ENCODE measurements at places on chromosomes 12 and 14.

- DNase-seq = no peak
These were observed 93.8 kb downstream of the MED13L start for GRCh38 chr12:116183741-116184141.

- DNase-seq = no peak
These were observed 83.3 kb downstream of the NCOR2 start for GRCh38 chr12:124484067-124484466.

GRCh38 chr14:36583242-36583892 is 953 bp upstream of the NKX2-8 start:
- no peak for DNase-seq

DNA sequence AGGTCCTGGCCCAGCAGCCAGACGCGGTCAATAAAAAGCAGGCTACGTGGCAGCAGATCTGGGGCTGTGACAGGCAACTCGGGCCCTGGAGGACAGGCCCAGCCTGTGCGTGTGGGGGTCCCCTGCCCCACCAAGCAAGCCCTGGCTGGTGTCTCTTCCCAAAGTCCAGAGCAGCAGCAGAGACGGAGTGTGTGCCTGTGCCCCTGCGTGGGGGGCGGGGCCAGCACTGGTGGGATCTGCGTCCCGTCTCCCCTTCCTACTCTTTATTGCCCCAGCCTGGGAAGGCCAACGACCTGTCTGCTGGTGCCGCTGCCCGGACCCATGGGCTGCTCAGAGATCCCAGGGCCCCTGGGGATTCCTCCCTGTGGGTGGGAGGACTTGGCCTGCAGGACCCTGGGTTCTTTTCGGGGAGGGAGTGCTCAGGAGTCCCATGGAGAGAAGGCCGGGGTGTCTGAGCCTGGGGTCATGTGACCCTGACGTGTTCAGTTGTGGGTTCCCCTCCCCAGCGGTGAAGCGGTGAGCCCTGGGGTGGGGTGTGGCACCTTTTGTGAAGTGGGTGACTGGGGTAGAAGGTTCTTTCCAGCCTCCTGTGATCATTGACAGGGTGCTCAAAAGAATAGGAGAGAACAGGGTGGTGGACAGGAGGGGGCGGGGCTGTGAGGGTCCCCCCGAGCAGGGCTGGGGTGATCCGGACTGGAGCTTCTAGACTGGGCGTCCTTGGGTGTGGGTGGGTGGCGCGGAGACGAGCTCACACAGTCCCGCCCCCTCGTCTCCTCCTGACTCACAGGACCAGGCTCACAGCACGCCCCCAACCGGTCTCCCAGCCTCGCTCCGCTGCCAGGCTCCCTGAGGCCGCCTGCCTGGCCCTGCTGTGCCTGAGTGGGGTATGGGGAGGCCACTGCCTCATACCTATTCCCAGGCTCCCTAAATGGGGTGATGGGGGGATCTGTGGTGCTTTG is 22.4 kb downstream of the ASPG start:
- DNase-seq = peak; percentile 47

DNA sequence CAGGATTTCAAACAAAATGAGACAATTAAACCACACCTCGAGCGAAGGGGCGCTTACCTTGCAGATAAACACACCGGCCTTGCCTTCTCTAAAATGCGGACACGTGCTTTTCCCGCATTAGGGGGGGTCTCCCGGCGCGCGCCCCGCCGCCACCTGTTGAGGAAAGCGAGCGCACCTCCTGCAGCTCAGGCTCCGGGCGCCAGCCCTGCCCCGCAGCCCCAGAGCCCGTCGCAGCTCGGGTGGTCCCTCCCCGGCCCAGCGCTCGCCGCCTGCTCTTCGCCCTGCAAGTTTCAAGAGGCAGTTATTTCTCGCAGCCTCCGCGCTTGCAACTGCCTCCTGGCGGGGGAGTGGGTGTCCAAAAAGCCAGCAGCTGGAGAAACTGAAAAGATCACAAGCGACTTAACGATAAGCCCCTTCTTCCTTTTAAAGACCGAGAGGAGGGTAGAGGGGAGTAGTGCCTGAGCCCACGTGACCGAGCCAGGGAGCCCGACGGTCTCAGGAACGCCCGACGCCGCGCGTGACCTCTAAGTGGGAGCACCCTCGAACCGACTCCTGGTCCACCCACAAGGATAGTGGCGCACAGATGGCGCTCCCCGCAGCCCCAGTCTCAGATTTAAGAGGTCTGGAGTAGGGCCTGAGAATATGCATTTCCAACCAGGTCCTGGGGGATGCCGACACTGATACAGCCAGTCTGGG is at the start of gene ESR2:
ESR2 (minus strand) TSS at position 396 of the 696 bp plus-strand sequence. CDS start 11,386 bp downstream, outside the sequence.
- DNase-seq = no peak

- peak; percentile 23 for DNase-seq
These were observed 1.8 kb downstream of the GLI1 start for GRCh38 chr12:57461276-57461916.

Data from head of caudate nucleus (tissue), 42 donors.